ENCODE measurements at places on chromosomes 3 and 15.

DNA sequence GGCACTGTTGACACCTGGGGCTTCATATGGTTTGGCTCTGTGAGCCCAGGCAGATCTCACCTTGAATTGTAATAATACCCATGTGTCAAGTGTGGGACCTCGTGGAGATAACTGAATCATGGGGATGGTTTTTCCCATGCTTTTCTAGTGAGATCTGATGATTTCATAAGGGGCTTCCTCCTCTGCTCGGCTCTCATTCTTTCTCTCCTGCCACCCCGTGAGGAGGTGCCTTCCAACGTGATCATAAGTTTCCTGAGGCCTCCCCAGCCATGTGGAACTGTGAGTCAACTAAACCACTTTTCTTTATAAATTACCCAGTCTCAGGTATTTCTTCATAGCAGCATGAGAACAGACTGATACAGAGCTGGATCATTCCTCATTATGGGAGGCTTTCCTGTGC, 655.9 kb upstream of the ADAMTS9 start:
- DNase-seq, result no peak

- DNase-seq, result no peak
Measured at GRCh38 chr3:17473761-17474160, 268.7 kb downstream of the TBC1D5 start.

GRCh38 chr15:26757141-26757540, 15.7 kb downstream of the GABRB3 start:
- DNase-seq, result no peak

- peak; percentile 8 for DNase-seq
Measured at GRCh38 chr15:59751552-59752413, 62.7 kb upstream of the BNIP2 start.

- no peak for DNase-seq
Measured at GRCh38 chr15:40162552-40162951, 1.7 kb downstream of the BUB1B start.

DNA sequence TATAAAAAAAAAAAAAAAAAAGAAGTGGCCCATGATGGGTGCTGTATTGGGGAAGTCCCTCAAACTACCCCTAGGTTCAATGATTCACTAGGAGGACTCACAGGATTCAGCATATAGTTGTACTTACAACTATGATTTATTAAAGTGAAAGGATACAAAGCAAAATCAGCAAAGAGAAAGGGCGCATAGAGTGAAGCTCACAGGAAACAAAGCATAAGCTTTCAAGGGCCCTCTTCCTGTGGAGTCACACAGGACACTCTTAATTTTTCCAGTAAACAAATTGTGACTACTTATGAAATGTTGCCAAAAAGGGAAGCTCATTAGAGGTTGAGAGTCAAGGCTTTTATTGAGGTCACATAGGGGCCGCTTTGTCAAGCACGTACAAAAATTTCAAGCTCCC, 153.7 kb upstream of the GAP43 start:
- DNase-seq, result no peak

- no peak for DNase-seq
Measured at GRCh38 chr15:77851086-77851485, 218.4 kb upstream of the LINGO1 start.

- DNase-seq, result no peak
Measured at GRCh38 chr3:111734652-111735051, 124.4 kb upstream of the PHLDB2 start.

- DNase-seq, result peak; percentile 57
Measured at GRCh38 chr3:25433868-25434267, 5.8 kb downstream of the RARB start.

DNA sequence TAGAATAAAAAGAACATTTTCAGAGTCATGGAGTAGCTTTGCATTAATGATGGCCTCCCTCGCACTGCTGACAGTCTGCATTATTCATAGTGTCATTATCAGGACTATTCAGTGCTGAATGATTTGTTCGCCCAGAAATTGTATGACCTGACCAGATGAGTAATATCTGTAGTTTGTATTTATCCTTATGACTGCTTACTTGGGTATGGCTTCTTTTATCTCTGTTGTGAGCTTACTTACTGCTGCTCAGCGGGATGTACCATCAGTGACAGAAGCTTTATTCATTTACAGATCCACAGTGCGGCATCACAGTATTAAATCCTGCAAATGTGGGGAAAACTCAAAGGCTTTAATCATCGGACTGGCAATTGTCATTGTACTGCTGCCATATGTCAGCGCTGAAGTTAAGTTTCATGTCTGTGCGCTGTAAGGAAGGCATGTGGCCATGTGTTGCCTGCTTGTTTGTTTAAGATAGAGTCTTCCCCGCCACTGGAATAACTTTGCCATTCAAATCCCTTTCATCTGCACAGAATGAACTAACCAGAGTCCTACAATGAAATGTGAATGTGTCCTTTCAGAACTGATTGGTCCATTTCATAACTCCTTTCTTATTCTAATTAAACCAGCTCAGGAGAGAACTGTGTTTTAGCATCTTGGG, 262.2 kb downstream of the CHL1 start:
- peak; percentile 57 for DNase-seq

- no peak for DNase-seq
Measured at GRCh38 chr15:86863226-86863915, 783.7 kb downstream of the AGBL1 start.

GRCh38 chr3:53489386-53489785, 5.0 kb upstream of the CACNA1D start:
- DNase-seq, result no peak

DNA sequence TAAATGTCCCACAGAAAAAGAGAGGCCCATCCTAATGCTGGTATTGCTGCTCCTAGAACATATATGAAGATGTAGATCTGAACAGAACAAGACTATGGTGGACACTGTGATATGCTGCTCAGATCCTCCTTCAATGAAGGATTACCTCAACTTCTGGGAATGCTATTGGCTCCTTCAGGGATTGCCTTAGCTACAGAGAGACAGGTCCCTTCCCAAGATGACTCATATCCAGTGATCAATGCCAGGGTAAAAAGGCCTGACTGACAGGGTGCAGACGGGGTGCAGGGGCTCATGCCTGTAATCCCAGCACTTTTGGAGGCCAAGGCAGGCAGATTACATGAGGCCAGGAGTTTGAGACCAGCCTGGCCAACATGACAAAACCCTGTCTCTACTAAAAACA, 20.5 kb upstream of the STAG1 start:
- no peak for DNase-seq

GRCh38 chr3:195897081-195897852, 11.1 kb downstream of the TNK2 start:
- peak; percentile 51 for DNase-seq

DNA sequence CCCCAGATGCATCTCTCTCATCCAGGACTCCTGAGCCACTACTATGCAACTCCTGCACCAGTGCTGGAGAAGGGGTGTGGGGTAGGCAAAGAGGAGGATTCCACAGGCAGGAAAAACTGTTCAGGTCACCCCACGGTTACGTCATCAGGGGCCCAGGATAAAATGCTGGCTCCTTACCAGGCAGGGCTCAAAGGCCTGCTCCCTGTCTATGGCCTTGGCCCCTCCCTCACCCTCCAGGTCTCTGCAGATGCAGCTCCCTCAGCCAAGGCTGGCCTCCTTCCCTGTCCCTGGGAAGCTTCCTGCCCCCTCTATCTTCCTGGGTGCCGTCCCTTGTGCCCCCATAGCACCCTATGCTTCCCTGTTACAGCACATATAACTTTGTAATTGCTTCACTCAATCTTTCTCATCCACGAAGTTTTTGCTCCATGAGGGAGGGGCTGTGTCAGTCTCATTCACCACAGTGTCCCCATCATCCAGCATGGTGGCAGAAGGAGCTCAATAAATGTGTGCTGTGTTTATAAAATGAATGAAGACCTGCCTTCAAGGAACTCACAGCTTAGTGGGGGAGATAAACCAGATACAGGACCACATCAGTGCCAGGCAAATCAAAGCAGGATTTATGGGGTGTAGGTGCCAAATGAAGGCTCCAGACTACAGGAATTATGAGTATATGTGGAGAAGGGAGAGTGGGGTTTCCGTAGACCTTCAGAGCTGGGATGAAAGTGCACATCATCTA, 18.6 kb downstream of the KBTBD13 start:
- peak; percentile 82 for DNase-seq

- DNase-seq, result peak; percentile 73
Measured at GRCh38 chr3:168094877-168095610, 680 bp downstream of the GOLIM4 start.

DNA sequence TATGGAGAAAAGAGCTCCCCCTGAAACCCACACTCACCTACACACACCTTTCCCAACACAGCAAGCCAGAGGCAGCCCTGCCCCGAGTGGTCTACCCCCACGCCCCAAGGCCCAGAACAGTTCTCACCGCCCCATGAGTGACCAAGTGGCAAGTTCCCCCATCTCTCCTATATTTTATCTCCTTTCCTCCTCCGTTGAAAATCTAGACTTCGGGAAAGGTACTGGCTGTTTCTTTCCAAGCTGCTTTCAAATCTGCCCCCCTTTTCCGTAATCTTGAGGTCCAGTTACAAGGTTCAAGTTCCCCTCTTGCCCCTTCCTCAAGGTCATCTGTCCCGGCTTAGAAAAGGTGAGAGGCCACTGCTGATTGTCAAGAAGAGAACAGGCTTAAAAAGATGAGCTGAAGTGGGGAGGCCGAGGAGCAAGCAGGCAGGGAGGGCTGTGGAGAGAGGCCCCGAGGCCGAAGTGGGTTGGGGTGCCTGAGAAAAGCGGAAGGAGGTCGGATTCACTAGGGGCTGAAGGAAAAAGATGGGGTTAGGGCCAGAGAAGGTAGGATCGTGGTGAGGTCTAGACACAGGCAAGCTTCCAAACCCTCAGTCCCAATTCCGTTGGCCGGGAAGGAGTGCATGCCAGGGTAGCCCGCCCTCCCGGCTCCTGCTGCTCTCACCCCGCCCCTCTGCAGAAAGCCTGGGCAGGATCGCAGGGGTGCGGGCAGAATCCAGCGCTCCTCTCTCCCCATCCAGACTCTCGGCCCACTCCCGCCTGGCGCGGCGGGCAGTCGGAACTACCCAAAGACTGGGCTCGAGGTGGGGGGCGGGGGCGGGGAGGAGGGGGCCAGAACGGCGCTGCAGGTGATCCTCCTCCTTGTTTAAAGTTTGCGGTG, 1.7 kb downstream of the SEMA5B start:
- DNase-seq, result peak; percentile 29

DNA sequence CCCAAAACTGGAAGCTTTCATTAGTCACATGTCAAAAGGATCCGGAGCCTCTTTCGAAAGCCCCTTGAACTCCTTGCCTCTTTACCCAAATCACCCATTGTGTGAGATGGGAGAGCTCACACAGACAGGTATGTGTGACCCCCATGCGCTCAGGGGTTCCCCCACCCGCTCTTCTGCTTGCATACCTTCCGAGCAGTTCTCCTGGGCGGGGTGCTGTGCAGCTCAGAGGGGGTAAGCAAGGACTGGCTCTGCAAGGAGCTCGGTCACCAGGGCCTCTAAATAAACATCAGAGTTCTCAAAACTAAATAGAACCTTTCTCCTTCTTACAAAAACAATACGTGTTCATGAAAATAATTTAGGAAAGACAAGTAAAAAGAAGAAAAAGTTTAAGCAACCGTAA, 55.7 kb downstream of the PXYLP1 start:
- no peak for DNase-seq

GRCh38 chr3:45848392-45848791, 6.5 kb upstream of the LZTFL1 start:
- no peak for DNase-seq

DNA sequence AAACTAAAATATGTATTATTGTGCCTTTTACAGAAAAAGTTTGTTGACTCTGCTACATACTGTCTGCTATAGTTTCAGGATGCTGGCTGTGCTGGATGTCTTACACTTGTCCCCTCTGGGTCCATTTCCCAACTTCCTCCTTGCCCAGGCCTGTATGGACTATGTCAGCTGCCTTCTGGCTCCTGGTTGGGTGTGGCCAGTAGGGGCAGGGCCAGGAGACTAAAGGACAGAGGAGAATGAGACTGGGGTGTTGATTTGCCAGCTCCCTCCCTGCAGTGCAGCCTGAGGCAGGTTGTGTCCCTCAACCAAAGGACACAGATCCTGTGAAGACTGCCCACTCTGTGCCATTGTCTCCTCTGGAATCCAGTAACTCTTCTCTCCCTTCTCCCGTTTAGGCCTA, 90.6 kb upstream of the UBE2E2 start:
- DNase-seq, result no peak

- DNase-seq, result no peak
Measured at GRCh38 chr3:62885136-62885535, 9.9 kb upstream of the CADPS start.

- DNase-seq, result no peak
Measured at GRCh38 chr3:27340534-27340933, 28.6 kb downstream of the NEK10 start.

DNA sequence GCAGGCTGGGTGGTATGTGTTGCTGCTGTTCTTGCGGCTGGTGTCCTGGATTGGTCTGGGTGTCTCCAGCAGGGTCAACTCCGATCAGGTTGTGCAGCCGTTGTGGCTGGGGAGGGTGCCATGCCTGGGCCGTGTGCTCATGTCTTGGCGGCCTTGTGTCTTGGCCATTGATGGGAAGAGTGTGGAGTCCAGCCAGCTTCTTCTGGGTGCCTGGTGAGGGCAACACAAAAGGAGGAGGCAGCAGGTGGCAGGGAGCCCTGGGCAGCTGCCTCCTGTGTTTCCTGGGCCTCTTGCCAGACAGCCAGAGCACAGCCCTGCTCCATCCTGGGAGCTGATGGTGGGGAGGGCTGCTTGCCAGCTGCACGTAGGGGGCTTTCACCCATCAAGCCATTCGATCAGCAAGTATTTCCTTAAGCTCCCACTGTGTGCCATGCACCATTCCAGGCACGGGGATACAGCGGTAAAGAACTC, 4.3 kb downstream of the CHAC1 start:
- no peak for DNase-seq

GRCh38 chr15:56524915-56525314, 60.0 kb upstream of the MNS1 start:
- DNase-seq, result no peak

DNA sequence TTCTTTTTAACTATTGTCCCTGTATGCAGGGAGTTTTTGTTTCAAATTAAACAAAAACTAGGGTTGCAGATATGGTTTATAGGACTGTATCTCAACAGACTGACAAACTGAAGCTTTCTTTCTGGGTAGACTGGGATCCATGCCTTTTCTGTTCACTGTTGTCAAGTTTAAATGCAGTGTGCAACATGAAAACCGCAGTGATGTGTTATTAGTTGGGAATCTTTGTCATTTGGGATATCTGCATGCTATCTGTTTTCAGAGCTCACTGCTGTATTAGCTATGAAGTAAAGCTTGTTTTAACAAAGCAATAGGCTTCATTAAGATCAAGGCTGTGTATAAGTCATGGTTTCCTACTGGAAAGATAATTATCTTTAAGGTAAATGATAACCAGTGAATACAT, 21.4 kb upstream of the MCF2L2 start:
- DNase-seq, result no peak

DNA sequence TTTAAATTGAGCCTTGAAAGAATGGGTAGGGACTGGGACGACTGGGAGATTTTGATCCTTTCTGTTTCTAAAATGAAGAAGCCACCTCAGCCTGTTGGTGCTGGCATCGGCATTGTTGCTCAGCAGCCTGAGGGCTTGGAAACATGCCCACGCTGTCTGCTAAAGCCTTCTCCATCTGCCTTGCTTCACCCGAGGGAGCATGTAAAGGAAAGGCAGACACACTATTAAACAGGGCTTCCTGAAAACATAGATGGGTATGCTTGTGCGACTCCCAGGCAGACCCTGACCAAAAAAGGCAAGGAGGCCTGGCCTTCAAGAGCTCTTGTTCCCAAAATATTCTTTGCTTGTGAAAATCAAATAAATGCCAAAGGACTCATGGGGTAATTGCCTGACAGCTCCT, 84.2 kb upstream of the SLC4A7 start:
- DNase-seq, result peak; percentile 86

- DNase-seq, result no peak
Measured at GRCh38 chr15:48560321-48561051, 85.0 kb downstream of the FBN1 start.

All from umbilical cord (tissue), 2 donors.